ENCODE measurements at places on chromosomes 5 and 9.

DNA sequence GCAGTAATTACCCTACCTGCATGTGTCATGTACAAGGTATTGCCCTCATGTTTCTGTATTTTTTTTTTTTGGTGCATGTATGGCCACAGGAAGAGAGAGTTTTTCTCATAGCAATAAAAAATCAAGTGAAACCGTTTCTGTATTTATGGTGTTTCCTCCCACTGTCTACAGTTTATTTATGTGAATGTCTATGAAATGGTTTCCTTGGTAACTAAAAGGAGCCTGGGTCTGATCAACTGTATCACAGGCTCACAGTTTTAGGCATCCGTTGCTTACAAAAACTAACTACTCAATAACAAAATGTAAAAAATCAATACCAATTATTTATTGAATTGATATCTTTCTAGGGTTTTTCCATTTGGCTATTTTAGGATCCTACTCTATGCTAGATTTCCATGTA lies 464.4 kb downstream of the TAF11L14 start:
- no peak for DNase-seq

GRCh38 chr9:69502671-69503301 lies 169.4 kb downstream of the APBA1 start:
- DNase-seq: no peak

DNA sequence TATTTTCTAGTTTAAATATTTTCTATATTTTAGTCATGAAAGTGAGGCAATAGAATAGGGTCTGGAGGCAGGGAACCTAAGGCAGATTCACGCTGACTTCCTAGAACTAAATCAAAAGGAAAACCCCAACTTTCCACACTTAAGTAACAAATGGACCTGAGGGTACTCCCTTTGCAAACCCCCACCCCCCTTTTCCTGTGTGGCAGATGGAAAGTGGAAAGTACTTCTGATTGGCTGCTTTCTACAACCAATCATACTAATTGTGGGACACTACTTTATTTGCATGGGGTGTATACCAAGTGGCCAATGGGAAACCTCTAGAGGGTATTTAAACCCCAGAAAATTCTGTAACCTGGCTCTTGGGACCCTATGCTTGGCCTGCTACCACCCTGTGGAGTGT lies 4.8 kb upstream of the CENPH start:
- DNase-seq: no peak

DNA sequence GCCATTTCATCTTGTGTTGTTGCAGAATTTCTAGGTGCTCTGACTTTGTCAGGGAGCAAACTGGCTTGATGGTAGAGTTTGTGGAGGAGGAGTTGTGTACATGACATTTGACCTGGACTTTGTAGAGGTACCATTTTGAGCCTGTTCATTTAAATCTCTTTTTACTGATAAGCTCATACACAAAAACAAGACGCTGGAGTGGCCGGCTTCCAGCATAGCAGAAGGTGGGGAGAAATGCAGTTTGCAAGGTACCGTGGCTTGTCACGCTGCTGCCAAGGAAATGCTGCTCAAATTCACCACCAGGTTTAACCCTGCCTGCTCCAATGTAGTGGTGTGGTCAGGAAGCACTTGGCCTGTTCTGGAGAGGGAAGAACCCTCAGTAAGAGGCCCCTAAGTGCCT lies 18.9 kb upstream of the IQGAP2 start:
- DNase-seq: no peak

GRCh38 chr5:77791926-77792325 lies 15.8 kb upstream of the TBCA start:
- DNase-seq: no peak

- DNase-seq: no peak
Observed at GRCh38 chr5:33476992-33477391, 36.2 kb downstream of the TARS1 start.

DNA sequence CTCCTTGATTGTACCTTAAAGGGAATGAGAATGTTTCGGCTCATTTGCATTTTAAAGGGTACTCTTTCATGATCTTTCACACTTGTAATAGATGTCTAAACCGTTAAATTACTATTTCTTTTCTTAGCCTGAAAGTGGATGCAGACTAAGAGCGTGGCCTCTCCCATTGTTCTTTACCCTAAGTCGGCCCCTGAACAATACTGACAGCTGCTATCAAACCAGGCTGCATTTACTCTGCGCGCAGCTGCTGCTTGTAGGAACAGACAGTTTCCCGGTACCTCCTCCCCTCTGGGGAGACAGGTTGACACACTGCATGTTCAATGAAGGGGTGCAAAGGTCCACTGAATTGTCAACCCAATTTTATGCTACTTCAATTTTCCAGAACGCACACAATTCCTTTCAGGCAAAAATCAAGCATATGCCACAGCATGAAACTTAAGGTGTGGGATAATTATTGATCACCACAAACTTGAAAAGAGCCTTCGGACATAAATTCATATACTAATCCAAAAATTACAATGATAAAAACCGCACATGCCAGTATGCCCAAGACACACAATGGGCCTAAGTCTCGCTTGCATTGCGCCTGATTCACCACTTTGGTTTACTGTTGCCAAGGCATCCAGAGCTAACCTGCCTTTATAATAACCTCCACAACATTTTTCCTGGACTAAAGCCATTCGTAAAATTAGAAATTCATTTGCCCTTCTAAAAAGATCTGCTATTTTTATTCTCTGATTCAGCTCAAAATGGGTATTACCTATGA lies 39.7 kb downstream of the TLE1 start:
- no peak for DNase-seq

DNA sequence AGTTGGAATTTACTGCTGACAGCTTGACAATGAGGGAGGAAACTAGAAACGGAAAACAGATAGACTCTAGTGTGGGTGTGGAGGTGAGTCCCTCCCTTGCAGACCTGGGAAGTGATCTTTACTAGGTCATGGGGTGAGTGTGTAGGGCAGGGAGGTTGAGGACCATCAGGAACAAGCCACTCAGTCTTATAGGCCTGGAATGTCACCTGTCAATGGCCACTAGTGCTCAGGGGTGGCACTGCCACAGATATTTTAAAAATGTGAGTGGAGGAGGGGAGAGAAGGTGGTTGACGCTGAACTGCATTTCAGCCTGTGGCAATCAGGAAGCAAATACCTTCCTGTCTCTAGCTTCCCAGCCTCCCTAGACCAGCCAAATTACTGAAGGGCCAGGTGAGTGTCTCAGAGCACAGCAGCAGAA lies 9.0 kb downstream of the OR2S2 start:
- DNase-seq: no peak

GRCh38 chr5:123571927-123572326 lies 60.0 kb downstream of the CSNK1G3 start:
- DNase-seq: no peak

DNA sequence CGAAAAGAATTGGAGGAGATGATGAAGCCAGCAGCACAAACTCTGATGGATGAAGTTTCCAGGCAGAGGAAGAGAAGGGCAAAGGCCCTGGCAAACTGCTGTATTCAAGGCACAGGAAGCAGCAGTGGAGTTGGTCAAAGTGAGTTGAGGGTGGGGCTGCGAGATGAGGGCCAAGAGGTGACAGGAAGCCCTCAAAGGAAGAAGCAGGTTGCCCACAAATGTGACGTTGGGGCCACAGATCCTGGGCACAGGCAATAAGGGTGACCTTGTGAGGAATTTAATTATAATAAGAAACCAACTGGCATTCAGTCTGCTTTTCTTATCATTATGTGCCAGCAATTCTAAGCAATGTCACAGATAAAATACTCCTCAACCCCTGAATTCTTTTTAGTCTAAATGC lies 261.8 kb downstream of the CTNND2 start:
- DNase-seq: no peak

GRCh38 chr9:120183615-120184014 lies 396.4 kb downstream of the CDK5RAP2 start:
- DNase-seq: no peak

DNA sequence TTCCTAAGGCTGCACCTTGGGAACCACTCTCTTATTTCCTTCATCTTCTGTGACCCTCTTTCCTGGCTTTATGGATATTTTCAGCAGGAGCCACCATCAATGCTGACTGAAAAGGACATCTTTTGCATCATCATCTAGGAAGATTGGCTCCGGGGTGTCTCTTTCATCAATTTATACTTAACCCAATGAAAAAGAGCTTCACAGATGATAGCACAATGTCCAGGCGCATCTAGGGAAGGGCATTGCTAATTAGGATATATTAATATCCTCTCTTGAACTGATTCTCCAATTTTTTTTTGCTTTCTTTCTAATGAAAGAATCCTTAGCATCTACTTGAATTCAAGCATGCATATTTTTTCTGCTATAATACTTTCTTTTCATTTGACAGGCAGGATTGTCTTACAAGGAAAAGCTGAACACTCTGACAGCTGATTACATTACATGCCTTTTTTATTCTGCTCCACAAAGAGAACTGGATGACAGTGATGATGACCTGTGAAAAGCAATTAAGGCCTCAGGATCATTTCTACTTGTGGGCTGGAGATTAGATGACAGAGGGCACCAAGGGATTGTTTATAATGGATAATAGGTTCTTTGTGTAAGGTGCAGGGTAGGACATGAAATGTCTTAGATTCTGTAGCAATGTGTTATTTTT lies 60.2 kb downstream of the PCSK1 start:
- no peak for DNase-seq

DNA sequence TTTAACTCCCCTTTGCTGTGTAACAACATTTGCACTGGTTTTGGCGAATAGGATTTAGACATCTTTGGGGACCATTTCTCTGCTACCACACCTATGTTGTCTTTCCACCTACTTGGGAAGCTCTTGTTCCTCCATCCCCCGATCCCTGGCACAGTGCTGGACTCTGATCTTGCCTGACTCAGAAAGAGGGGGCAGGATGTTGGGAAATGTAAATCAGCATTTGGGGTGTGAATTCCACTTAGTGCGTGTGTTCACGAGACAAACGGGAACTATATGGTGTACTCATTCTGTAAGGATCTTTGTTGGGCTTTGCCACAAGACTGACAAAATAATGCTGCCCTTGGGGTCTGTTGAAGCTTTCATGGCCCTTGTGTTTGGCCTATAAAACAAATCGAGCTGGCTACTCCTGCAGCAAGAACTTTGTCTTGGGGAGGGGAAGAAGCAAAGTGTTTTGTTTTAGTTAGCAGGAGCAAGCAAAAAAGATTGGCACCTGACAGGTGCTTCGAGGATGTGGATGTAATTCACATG lies 18.5 kb downstream of the TMEM268 start:
- DNase-seq: no peak

GRCh38 chr9:108113596-108113995 lies 624.0 kb upstream of the KLF4 start:
- no peak for DNase-seq

GRCh38 chr5:83547889-83548288 lies 76.3 kb downstream of the VCAN start:
- no peak for DNase-seq

DNA sequence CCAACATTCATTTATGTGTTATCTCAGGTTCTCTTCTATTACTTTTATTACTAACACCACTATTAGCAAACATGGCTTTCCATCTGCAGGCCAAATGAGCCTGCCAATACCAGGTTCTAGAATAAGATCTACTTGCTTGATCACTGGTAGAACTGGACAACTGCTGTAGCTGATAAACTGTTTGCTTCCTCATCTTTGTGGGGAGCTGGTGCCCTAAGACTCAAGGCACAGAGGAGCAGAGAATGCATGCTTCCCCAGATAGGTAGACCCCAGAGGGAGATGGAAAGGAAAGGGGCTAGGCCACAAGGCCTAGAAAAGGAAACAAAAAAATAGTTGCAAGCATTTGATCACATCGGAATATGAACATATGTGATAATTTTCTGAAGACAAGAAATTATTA lies 30.7 kb upstream of the AUH start:
- no peak for DNase-seq

DNA sequence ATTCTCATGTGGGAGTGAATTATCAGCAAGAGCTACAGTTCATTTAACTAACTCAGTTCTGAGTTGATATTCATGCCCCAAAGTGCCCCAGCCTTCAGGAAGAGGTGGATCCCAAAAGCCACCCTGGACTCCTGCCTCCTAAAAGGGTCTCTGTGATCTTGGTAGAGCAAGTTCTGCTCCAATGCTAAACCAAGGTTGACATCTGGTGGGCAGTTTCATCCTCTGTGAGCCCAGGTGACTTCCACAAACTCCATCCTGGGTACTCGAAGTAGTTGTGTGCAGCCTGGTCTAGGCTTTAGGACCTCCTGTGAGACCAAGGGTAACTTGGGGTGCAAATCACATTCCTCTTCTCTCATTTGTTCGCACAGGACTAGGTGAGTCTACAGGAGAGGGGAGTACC lies 816.8 kb downstream of the MTRR start:
- no peak for DNase-seq

DNA sequence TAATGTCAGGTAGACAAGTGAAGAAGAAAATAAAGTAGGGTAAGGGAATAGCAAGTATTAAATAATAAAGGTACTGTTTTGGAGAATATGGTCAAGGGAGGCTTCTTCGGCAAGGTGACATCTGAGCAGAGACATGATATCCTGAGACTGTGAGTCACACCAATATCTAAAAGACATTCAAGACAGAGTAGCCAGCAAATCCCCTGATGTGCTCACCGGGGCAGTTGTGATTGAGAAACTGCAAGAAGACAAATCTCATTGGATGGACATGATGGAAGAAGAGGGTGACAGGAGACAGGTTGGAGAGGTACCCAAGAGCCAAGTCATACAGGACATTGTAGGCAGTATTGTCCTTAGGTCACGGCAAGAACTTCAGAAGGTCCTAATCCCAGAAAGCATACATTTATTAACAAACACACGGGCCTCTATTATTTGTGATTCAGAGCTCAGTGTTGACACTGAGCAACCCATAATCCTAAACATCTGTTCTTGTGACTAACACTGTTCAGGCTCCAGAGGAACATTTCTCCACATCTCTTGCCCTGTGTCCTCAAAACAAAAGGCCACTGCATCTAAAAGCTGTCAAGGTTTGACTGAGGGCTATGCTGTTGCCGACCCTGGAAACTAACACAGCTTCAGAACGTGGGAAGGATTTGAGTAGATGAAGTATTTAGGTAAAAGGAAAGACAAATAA lies 258.7 kb upstream of the CLINT1 start:
- DNase-seq: no peak

DNA sequence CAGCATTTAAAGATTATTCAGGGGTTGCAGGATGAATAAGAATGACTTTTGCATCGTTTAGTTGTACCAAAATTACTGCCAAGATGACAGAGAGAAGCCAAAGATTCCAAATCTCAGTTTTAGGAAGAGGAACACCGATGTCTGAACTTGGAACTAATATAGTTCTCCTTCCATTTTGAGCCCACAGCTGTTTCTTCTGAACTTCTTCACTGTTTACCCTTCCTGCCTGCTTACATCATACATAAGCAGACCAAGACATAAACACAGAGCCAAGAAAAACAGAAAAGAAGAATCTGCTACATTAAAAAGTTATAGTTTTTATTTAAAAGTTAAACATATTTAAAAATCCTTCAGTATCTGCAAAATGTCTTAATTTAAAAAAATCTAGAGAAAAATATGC lies 146.9 kb upstream of the RAPGEF1 start:
- DNase-seq: no peak

Measured in stimulated activated CD8-positive, alpha-beta memory T cell treated with anti-CD3 and anti-CD28 coated beads, Interleukin-7, amount 100 ng/mL, for 1 hour (primary cell).